ENCODE measurements at places on chromosomes 6 and 20.

DNA sequence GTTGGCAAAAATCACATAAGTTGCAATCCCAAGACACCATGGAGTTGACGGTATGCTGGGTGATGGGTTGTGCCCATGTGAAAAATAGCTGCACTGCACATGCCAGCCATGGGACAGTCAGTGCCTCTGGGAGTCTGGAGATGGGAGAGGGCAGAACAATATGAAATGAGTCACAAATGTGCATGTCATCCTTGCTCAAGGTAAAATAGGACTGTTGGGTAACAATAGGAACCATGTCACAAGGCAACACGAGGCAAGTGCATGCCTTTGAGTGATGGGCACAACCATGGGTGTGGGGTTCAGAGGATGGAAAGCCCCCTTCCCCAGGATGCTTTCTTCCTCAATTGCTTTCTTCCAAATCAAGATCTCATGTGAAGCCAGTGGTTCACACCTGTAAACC lies 70.5 kb upstream of the PIM1 start:
- DNase-seq: no peak

DNA sequence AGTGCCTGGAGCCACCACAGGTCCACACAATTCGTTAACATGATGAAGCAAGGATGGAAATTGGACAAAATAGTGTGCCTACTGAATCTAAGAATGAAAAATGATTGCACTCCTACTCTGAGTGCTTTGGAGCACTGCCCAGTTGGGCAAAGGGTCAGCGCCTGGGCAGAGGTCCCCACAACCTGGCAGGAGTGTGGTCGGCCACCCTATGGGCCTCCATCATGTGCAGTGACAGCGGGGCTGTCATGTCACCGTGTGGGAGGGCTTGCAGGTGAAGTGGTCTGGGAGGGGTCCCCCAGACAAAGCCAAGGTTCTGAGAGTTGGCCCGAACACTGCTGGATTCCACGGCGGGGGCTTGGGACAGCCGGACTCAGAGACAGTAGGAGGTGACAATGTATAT lies 36.2 kb upstream of the CD93 start:
- no peak for DNase-seq

DNA sequence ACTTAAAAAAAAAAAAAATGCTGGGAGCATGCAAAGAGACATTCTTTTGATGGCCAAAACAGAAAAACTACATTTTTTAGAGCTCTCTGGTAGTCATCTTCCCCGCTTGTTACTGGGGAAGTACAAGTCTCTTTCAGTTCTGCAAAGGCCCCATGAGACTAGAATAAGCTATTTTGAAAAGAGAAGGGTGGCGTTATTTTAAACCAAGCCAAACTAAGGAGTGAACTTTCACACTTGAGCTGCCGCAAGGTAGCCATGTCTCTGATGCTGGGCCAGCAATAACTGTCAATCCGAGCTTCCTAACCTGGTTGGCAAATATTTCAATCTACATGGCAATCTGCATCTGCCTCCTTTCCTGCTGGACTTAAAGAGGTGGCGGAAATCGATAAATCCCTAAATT lies 96.7 kb downstream of the L3MBTL3 start:
- DNase-seq: no peak

- no peak for DNase-seq
These were observed 26.0 kb upstream of the TAAR1 start for GRCh38 chr6:132685009-132685408.

DNA sequence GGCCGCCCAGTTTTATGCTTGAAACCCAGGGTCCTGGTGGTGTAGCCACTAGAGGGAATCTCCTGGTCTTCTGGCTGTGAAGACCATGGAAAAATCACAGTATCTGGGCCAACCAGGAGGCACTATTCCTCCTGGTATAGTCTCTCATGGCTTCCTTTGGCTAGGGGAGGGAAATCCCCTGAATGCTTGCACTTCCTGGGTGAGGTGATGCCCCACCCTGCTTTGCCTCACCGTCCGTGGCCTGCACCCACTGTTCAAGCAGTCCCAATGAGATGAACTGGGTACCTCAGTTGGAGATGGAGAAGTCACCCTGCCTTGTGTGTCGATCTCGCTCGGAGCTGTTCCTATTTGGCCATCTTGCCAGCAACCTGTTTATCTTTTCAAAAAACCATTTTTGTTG lies 10.1 kb upstream of the ZNF337 start:
- DNase-seq: no peak

DNA sequence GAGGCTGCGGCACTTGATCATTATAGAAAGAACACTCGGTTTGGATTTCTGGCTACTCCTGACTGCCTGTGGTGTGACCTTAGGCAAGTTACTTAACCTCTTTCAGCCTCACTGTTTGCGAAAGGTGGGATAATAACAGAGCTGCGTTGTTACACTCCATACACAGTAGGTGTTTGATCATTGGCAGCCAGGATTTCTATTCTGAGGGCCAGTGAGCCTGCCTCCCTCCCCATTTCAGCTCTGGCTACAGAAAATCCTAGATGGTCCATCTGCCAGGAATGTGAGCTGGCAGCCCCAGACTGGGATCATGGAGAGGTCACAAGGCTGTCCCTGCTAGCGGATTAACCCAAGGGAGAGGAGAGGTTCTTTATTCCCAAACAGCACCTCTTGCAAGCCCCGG lies 2.7 kb downstream of the KCNB1 start:
- no peak for DNase-seq
